CD4-positive, alpha-beta T cell treated with Interleukin-6 for 4 hours (primary cell): ENCODE measurements at places on chromosomes 1 and 21.

DNA sequence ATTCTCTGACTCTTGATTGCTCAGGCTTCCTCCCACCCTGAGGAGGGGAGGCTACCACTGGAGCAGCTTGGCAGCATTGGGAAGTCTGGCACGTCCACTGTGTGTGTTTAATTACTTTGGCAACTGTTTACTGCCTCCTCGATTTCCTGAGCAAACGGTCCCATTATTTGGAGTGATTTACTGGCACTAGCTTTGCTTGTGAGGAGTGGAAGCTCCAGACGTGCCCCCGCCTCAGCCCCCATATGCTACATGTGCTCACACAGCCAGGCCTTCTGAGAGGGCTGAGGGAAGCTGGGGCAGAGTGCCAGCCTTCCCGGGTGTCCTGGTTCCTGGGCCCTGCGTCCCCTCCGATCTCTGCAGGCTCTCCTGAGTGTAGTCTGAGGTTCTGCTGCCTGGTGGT lies 306.2 kb downstream of the PTPRU start:
- DNase-seq, result no peak

DNA sequence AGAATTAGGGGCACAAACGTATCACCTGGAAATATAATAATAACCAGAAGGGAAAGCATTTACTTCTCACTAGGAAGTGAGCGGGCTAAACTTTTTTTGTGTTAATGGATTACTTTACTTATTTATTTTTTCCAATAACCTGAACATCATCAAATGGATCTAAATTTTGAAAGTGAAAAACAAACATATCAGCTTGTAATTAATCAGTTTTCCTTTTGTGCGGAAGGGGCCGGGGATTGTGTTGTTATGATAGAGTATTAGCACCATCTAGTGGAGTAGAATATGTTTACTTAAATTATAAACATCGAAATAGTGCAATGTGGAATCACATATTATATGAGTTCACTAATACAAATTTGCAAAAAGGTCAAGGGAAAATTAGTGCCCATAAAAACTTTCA lies 9.0 kb downstream of the CFH start:
- DNase-seq, result no peak

DNA sequence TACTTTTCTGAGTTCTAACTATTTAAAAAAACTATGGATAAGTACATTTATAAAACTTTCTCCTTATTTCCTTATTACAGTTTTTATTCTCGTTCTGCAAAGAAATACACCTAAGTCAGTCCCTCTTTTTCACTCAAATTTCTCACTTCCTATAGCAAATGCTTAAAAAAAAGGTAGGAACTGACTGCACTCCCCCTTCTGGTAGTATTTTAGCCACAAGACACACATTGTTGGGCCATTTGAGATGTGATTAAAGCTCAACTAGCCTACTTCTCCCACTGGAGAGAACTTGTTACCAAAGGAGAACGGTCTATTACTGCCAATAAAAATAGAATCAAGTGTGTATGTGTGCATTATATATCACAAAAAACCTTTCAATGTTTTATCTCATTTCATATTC lies 521.9 kb upstream of the PRMT6 start:
- DNase-seq, result no peak

DNA sequence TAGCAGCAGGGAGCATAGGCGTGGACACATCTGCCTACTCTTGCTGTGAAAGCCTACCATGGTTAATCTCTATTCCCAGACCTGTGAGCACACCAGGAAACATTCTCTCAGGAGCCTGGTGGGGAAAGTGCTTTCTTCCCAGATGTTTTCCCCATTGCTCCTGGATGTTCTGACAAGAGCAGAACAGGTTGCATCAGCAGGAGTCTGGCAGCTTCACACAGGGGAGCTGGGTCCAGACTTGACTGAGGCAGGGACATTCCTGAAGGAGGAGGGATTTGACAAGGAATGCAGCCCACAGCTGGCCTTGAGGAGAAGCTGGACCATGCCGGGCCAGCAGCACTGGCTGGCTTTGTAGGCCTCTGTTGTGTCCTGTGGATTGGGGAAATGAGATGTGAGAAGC lies 21.0 kb upstream of the ARTN start:
- no peak for DNase-seq

DNA sequence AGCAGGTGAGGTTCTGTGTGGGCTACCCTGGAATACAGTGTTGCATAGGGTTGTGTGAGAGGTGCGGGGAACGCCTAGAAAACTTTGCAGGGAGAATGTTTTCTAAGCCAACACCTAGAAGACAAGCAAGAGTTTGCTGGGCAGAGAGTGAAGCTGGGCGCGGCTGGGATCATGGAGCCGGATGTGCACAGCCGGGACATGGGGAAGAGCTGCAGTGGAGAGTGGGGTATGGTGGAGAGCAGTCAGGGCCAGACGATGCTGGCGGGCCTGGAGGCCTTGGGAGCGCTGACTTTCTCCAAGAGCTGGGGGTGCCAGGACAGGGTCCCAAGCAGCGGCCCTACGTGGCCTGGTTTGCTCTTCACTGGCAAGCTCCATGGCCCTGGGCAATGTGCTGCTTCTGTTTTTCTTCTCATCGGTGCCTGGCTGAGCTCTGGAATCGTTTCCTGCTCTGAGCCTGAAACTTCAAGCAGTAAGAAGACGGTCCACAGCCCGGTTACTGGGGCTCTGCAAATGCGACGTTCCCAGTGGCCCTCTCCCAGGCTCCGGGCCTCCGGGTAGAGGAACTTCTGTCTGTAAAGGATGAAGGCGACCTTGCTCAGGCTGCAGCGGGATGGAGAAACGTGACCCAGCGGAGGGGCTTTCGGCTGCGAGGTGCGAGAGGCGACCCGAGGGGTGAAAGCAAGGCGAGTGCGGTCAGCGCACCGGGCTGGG lies 51.9 kb upstream of the CD34 start:
- peak; percentile 38 for DNase-seq

DNA sequence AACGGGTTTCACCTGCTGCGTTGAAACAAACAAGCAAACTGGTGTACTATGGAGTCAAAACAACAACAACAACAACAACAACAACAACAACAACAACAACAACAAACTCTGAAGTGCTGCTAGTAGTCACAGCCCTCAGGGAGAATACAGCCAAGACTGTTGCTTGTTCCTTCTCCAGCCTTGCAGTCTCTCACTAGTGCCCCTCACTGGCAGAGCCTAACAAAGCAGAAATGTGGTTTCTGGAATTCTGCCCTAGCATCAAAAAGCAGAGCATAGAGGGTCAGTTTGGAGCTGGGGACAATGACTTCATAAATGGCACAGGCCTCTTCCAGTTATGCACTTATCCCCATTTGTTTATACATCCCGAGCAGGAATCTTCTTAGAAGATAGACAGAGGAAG lies 187.4 kb downstream of the KCNK2 start:
- DNase-seq, result no peak

DNA sequence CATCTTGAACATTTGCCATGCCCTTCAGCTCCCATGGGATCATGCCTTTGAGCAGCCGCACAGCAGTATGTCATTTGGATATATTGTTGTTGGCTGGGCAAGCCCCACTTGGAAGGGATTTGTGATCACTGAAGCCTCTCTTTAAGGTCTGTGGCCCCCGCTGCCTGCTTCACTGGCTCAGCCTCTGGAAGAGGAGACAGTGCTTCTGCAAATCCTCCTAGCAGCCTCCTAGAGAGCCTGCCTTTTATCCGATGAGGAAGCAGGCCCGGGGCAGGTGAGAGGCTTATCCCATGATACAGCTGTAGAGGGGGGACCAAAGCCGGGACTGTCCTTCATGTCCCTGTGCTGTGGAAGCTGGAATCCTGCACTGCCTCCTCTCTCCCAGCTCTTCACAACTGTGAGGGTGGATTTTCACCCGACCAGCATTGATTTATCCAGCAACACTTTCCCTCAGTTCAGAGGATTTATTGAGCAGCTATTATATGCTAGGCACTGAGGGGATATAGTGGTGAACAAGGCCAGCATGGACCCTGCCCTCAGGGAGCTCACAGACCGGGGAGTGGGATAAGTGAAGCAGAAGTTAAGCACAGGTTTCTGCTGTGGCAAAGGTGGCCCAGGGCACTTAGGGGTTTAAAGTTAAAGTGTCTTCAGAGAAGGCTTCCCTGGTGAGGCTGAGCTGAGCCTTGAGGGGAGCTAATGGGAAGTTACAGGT lies 3.9 kb downstream of the TMEM61 start:
- DNase-seq, result no peak

- DNase-seq, result peak; percentile 36
Measured at GRCh38 chr1:23594927-23595353, 35.6 kb upstream of the ID3 start.

DNA sequence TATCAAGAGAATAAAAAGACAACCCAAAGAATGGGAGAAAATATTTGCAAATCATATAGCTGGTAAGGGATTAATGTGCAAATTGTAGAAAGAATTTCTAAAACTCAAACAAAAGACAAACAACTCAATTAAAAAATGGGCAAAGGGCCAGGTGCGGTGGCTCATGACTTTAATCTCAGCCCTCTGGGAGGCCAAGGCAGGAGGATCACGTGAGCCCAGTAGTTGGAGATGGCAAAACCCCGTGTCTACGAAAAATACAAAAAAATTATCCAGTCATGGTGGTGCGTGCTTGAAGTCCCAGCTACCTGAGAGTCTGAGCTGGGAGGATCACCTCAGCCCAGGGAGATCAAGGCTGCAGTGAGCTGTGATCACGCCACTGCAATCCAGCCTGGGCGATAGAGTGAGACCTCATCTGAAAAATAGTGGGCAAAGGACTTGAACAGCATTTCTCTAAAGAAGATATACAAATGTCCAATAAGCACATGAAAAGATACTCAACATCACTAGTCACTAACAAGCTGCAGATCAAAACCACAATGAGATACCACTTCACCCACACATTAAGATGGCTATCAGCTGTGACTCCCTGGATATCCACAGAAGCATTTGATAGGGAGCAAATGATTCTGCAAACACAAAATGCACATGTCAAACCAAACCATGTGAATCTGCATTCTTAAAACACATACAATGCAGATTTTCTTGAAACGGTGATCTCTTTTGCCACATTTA lies 20.9 kb downstream of the SLC30A1 start:
- DNase-seq, result no peak

DNA sequence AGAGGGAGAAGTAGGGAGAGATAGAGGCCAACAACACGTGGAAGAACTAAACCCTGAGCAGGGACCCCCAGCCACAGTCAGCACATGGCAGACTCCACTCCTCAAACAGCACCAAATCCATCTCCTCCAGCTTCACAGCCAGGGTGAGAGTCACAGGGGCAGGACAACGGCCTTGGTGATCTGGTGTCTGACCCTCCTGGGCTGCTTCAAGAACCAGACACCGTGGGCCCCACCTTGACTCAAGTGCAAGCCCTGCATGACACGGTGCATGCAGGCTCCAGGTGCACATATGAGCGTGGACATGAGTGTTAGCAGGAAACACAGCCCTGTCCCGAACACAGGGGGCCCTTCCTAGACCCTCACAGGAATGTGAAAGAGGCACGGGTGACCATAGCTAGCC lies 21.9 kb downstream of the S100A7 start:
- no peak for DNase-seq

DNA sequence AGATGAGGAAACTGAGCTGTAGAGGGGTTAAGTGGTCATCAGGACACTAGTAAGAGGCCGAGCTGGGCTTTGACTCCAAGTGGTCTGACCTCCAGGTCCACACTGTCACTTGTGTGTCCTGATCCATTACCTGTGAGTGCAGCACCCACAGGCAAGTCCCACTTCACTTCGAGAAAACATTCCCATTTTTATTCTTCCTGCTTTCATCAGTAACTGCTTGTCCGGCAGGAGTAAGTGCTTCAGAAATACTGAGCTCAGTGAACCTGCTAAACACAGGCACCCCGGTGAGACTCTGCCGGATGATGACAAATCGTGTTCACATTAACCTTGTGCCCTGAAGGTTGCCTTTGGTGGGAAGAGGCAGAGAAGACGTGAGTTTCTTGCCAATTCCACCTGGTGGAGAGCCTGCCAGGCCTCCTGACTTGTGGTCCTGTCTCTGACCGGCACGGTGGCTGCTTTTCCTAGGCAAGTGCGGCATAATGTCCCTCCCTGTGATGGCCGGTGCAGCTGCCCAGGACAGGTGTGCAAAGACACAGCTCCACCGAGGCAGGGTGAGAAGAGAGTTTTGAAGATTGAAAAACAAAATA lies 29.4 kb downstream of the ZBTB18 start:
- no peak for DNase-seq

DNA sequence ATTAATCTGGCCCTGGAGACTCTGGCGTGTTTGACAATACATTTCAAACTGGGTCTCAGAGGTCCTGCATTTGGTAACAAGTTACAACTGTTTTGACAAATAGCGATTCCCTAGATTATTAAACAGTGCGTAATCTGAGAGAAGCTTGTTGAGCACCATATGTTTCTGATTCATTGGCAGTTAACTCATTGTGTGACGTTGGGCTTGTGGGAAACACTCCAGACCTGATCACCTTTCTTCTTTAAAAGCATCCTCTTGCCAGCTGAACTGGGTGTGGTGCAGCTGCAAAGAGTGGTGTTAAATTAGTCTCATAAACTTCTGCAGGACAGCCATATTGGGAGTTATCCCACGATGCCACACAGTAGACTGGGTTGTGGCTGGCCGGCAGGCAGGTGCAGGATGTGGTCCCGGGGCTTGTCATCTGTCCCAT lies 82.7 kb downstream of the CDC7 start:
- DNase-seq, result no peak

DNA sequence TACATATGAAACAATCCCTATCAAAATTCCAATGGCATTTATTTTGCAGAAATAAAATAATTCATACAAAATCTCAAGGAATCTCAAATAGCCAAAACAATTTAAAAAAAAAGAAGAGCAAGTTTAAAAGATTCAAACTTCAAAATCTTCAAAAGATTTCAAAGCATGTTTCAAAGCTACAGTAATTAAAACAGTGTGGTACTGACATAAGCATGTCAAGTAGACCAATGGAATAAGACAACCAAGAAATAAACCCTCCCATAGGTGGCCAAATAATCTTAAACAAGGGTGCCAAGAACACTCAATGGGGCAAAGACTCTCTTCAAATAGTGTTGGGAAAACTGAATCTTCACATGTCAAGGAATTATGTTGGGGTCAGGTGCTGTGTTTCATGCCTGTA lies 28.0 kb upstream of the UCK2 start:
- no peak for DNase-seq

GRCh38 chr1:99681583-99681982 lies 35.7 kb downstream of the PALMD start:
- DNase-seq, result no peak

- DNase-seq, result no peak
Measured at GRCh38 chr1:93649231-93649630, 32.4 kb downstream of the BCAR3 start.

DNA sequence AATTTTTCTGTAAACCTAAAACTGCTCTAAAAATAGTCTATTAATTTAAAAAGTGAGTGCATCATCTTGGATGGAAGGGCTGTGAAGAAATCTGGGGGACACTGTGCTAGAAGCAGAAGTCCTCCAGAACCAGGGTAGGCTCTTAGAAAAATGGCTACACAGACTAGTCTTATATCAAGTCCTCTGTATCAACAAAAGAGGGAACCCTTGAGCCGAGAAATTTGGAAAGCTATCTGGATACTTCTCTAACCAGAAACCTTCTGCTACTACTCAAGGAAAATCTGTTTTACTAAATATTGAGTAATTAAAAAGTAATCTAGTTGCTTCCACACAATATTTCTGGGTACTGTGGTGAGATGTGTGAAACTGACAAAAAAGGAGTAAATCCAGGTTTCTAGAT lies 92.1 kb downstream of the WDR3 start:
- DNase-seq, result no peak
